Stimulated activated CD4-positive, alpha-beta T cell treated with anti-CD3 and anti-CD28 coated beads, Interleukin-12 subunit alpha, Interleukin-12 subunit beta, amount 100 ng/mL, for 48 hours (primary cell): ENCODE measurements at places on chromosomes 6 and 20.

DNA sequence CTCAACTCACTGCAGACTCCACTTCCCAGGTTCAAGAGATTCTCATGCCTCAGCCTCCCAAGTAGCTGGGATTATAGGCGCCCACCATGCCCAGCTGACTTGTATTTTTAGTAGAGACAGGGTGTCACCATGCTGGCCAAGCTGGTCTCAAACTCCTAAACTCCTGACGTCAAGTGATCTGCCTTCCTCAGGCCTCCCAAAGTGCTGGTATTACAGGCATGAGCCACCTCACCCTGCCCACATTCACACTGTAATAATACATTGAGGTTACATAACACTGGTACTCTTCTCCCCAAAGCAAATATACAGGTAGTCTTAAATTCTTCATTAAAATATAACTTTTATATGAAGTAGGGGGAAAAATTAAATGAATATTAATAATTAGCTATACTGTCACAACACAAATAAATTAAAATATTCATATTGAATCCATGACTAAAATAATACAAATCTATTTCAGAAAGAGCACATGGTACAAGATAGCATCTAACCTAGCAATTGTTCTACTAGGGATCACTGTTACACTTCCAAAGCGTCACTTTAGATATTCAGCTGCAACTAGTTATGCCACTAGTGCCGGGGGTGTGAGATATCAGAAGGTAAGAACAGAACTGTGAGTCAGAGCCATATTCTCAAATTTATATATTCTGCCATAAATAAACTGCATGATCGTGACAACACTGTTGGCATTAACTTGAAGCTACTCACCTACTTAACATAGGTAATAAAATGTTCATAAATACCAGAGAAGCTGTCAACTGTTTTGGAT, 169.1 kb upstream of the SHLD1 start:
- no peak for DNase-seq

GRCh38 chr20:50153153-50153499, 397 bp downstream of the PEDS1 start:
- DNase-seq: no peak

- DNase-seq: no peak
Observed at GRCh38 chr20:9241721-9242427, 173.0 kb downstream of the PLCB4 start.

DNA sequence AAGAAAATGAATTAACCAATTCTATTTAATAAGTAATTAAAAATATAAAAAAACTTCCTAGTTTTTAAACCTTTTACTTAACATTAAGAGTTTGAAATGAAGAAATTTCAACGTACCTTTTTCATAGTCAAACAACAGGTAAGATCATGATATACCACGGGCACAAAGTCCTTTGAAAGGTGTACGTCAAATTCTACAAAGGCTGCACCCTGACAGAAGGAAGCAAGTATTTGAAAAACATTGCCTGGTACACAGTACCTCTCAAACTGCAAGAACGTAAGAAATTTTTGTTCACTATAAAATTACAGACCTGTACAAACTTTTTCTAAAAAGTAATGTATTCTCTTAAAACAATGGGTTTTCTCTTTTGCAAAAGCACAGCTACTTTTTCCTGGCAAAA, 180.2 kb upstream of the SHLD1 start:
- no peak for DNase-seq

DNA sequence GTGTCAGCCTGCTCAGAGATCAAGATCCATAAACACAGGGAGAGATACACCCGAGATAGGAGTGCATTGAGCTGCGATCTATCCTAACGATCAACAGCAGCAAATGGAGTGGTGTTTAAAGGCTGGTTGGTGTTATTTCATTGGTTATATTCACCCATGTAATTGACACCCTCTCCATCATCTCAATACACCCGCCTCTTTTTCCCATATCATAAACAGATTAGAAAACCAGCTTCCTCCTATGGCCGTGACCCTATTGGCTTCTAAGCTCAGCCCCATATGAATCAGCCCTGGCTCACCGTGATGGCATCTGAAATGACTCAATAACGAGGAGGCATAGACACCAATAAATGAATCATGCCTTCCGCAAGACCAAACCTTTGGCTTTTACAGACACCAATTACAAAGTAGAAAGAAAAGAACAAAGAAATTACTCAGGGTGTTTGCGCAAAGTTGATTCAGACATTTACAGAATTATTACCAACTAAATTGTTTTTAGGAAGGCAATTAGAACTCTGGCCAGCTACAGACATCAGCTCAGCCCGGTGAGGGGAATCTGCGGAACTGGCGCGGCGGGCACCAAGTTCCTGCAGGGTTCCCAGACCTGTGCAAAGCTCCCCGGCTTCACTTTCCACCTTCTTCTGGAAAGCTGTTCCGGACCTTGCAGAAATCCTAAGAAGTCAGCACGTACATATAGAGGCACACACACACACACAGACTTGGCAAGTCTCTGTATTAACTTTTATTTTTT, 11.5 kb downstream of the PMEPA1 start:
- peak; percentile 65 for DNase-seq

GRCh38 chr6:45552536-45552935, 174.8 kb upstream of the SUPT3H start:
- no peak for DNase-seq

DNA sequence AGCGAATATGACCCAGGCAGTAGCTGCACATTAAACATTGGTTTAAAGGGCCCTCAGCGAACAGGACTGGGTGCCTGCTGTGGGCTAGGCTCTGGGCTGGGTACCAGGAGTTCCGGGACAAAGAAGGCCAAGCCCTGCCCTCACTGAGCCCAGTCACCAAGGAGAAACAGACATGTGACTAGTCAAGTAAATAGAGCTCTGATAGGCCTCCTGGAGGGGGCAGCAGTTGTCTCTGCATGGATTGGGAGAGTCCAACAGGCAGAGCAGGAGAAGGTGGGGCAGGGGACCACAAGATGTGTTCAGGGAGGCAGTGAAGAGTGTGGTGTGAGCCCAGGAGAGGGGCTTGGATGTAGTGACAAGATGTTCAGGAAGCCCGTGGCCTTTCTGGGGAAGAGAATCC, 3.1 kb downstream of the HM13 start:
- DNase-seq: no peak

- no peak for DNase-seq
Observed at GRCh38 chr6:153814136-153814535, 224.9 kb upstream of the OPRM1 start.

GRCh38 chr20:43543138-43543537, 15.7 kb upstream of the SGK2 start:
- no peak for DNase-seq

- DNase-seq: no peak
Observed at GRCh38 chr6:121592261-121592935, 157.0 kb downstream of the GJA1 start.

GRCh38 chr6:134065706-134066105, 13.3 kb upstream of the SLC2A12 start:
- DNase-seq: peak; percentile 24
